Common myeloid progenitor, CD34-positive (primary cell): ENCODE measurements at places on chromosomes 5 and 9.

- DNase-seq: no peak
Observed at GRCh38 chr5:118506217-118506852, 482.0 kb downstream of the DTWD2 start.

- DNase-seq: no peak
Observed at GRCh38 chr9:78000221-78000620, 31.4 kb downstream of the GNAQ start.

DNA sequence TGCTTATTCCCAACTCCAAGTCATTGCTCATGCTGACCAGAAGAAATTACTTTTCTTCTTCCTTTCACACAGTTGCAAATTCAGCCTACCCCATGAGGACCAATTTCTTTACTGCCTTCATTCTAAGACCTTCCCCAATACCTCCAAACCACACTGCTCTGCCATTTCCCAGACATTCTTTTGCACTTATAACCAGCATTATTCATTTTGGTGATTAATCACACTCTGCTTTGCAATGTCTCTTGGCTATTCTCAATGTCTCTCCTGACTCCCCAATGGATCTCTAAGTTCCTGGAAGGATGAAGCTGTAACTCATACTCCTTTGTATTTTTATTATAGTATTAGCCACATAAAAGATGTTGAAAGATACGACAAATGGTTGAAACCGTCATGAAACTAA is 105.7 kb upstream of the RANBP3L start:
- DNase-seq: no peak

GRCh38 chr5:154228696-154229095 is 38.2 kb downstream of the GALNT10 start:
- no peak for DNase-seq

DNA sequence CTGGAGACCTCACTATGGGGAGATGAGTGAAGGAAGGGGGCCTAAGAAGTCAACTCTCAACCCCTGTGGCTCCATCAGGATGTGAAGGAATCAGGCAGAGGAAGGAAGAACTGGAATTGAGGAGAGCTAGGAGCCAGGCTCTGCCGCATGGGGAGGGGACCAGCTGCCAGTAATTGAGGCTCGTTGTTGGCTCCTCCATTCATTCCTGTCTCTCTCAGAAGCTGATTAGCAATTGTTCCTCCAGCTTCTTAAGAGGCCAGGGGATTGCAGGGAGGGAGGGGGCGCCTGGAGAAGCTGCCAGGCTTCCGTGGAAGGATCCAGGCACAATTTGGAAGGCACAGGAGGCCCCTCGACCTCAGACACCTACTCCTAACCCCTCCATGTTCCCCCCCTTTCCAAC is 20.5 kb upstream of the TTLL11 start:
- no peak for DNase-seq

GRCh38 chr9:115225459-115226116 is 107.6 kb upstream of the TNC start:
- no peak for DNase-seq

DNA sequence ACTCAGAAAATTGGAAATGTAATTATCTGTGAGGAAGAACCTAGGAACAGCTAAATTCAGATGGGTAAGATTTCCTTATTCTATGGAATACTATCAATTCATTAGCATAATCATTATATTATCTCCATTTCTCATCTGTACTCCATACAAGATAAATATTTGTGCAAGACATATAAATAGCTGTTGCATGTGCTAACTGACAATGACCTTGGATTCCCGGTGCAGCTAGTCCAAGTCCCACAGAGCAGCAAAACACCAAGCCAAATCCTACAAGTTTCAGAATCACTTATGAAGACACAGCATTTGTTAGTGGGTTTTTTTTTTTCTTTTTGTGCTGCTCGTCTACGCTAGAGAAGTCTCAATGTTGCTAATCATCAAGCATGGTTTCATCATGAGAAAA is 64.8 kb downstream of the NUDT12 start:
- DNase-seq: no peak

GRCh38 chr9:15304632-15305031 is 2.4 kb downstream of the TTC39B start:
- no peak for DNase-seq

DNA sequence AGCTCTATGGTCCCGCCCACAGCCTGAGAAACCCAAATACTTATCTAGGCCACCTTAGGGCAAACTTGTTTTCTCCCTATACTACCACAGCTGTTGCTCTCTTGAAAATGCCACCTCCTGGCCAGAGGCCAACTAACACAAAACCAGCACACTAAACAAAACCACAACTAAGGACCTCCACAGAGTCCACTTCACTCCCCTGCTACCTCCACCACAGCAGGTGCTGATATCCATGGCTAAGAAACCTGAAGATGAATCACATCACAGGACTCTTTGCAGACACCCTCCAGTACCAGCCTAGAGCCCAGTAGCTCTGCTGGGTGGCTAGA is 108.4 kb downstream of the ALDH1A1 start:
- no peak for DNase-seq

DNA sequence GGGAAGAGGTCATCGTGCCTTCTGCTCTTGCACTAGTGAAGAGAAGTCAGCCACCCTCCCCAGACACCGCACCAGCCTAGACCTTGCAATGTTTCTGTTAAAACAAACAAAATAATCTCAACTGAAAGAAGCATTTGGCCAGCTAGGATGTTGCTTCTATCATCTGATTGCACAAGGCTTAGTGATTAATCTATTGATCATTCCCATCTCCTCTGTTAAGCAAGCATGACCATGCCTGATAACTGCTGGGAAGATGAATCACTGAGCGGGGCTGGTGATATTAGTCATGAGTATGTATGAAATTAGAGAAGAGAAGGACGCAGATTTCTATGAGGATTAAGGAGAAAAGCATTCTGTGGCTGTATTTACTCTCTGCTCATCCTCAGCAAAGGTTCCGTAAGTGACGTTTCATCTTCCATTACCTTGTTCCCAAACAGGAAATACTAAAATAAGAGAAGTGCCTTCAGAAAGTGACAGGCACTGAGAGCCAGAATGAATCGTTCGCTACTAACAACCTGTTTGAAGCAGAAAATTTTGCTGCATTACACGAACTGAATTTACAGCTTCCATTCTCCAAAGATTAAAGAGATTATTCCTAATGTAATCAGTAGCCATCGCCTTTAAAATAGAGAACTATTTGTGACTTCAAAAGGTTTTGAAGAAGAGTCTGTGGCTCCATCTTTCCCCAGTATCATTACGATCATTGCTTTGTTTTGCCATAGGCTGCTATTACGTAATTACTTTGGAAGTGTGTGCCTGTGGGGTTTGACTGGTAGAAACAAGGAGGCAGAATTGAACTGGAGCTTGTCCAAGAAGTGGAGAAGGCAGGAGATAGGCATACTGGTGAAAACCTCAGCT is 219.1 kb downstream of the MED10 start:
- DNase-seq: no peak

- no peak for DNase-seq
Observed at GRCh38 chr5:155299386-155300005, 285.9 kb downstream of the KIF4B start.

GRCh38 chr9:112080831-112081542 is 94.1 kb downstream of the SUSD1 start:
- DNase-seq: no peak

DNA sequence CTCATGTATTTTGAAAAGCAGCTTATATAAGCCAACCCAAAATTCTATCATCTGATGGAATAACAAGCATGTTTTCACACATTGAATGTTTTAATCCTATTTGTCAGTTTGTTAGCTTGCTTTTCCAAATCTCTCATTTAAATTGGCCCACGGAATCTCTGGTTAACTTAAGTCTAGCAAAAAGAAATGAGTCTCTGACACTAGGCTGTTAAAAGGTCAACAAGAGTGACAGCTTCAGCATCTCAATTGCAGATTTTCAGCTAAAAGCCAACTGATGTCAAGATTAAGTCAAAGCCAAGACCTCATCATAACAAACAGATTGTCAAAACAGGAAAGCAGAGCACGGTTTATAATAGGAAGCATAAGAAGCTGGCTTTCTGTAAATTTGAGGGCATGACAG is 49.4 kb upstream of the CDH9 start:
- DNase-seq: no peak

GRCh38 chr5:175517824-175518450 is 39.6 kb downstream of the SFXN1 start:
- DNase-seq: no peak

GRCh38 chr5:73998489-73998888 is 372.5 kb downstream of the ARHGEF28 start:
- DNase-seq: no peak

DNA sequence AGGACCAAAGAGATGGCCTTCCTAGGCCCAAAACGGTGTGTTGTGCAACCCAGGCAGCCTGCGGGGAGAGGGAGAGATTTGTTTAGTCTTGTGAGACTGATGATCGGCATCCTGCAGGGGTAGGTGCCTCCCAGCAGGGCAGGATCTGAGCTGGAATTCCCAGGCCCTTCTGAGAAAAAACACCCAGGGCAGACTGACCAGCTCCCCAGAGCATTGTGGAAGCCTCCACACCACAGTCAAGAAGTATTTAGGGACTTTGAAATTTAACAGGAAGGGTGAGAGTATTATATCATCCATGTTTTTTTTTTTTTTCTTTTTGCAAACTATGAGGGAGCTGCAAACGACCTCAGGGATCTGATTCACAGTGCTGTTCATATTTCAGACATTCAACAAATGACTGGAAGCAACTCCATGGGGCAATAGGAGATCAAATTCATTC is 104.5 kb upstream of the LHFPL2 start:
- DNase-seq: no peak

GRCh38 chr9:69877852-69878514 is 57.4 kb downstream of the CFAP95 start:
- DNase-seq: peak; percentile 28

DNA sequence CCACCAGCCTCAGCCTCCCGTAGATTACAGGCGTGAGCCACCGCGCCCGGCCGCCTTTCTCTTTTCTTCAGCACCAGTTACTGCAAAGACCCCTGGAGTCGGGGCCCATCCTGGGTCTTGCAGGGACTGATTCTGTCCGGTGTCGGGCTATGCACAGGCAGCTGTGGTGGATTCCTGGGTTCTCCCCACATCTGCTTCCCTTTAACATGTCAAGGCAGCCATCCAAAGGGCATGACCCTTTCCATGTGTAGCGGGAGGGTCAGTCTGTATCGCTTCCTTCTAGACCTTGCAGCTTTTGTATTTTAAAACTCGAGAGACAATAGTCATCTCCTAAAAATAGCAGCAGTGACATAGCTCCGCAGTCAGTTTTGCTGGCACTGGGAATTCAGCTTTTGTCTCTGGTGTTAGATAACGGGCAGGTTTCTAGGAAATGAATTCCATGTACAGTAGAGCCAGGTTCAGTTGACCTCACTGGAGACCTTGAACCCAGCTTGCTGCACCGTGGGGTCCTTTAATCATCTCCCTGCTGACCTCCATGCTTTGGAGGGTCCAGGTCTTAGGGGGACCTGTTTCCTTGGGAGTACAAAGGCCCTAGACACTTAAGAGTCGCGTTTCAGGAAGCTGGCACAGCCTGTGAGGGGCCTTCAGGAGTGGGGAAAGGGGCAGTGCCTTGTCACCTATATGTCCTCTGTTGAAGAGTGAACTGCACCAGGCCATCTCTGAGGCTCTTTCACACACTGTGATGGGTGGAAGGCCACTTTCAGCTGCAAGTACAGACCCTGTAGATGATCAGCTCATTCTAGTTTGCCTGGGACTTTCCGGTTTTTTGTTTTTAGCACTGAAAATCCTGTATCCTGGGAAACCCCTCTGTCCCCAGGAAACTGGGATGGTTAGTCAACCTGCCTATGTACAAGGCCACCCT is 13.8 kb downstream of the ANKRD33B start:
- no peak for DNase-seq

DNA sequence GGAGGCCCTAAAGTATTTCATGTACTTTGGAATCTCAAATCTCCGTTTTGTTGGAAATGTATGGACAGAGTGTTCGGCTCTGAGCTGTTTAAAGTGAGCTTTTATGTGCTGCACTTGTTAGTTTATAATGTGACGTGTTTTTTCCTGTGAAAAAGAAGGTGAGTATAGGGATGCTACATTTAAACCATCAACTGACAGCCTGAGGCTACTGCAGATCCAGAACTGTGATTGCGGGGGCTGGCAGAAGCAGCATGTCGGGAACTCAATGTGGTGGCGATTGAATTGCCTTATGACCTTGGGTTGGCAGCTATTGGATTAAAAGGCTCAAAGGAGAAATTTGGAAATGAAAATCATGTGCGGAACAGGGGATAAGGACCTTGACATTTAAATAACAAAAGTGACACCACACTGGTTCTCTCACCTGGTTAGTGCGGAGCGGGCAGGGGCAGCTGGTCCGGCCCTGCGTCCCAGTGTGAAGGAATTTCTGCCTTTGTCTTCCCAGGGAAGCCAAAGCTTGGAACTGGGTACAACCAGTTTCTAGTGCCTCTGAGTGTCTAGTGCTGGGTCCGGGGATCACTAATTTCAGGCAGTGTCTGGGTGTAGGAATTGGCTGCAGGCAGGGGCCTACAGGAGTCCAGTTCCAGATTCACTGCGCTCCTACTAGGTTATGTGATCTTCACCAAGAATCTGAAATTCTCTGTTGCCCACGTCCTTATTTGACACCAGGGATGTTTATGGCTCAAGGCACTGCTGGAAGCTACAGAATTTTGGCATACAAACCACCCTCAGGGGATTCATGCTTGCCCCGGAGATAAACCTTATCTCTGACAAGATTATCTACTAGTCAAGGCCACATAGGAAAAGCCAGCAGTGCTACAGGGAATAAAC is 120.7 kb upstream of the ERCC6L2 start:
- no peak for DNase-seq
